ENCODE measurements at places on chromosomes 13 and 19.

DNA sequence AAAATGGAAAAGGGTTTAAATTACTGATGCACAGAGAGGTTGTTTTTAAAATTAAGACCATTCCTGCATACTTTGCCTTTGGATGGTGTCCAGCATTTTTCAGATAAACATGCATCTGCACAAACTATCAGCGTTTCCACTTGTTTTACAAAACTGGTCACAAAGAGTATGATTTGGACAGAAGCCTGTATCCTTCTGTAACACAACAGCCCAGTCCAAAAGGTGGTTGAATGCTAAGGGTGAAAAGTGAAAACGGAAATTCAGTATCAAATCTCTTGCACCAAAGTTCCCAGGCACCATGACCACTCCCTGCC, 21.7 kb upstream of the DOCK9 start:
- no peak for DNase-seq

DNA sequence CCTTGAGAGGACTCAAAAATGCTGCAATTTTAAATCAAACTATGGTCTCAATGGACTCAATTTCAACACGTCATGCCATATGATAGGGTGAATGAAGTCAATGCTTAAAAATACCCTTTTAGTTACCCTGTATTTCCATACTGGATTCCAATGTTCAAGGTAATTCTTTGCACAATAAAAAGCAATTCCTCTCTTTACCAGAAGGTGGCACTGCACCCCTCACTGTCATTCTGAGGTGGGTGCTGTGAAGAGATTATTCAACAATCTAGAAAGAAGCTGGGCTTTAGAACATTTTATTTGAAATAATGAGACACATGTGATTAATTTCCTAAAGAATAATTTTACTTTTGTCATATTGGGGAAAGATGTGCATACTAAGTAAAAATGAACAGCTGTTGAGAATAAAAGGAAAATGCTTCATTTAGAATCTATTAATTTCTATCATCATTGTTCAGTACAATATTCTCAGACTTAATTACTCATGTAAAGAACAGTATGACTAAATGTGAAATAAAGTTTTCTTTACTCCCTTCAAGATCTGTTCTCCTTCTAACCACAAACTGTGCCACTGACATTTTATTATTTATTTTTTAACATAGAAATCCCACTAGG, 789.1 kb downstream of the GPC5 start:
- no peak for DNase-seq

DNA sequence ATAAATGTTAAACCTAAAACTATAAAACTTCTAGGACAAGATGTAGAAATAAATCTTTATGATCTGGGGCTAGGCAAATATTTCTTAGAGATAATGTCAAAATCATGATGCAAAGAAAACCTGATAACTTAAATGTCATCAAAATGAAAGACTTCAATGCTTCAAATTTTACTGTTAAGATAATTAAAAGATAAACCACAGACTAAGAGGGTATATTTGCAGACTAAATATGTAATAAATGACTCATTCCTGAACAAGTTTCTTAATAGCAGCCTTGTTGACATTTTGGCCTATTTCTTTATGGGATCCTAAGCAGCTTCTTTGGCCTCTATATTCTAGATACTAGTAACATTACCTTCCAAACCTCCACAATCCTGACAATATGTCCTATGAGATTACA, 2878.3 kb upstream of the PCDH20 start:
- no peak for DNase-seq

DNA sequence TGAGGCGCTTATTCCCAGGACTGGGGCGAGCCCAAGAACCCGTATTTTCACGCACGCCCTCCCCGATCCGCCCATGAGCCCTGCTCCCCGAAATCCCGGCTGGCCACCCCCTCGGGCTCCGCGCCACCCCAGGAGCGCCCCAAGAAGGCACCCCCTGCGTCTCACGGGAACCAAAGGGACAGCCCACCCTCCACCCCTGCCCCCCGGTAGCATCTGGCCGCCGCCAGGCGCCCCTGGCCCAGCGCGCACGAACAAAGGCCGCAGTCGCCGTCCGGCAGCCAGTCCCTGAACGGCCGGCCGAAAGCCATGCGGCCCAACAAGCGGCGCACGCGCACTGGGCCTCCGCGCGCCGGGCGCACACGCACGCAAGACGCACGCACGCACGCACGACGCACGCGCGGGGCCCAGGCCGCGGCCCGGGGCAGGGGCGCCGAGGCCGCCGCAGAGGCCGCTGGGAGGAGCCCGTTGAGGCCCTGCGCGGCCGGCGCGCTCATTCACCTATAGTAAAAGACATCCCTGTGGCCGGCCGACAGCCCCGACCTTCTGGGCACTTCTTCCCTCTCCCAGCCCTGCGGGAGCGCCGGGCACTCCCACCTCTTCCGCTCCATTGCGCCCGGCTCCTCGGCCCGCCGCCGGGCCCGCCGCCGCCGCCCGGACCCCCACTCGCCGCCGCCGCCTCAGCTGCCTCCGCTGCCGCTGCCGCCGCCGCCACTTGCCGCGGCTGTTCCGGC, 476 bp downstream of the MBD3 start:
- peak; percentile 87 for DNase-seq

GRCh38 chr19:56125806-56126590, 4.9 kb upstream of the ZNF787 start:
- DNase-seq, result no peak

- no peak for DNase-seq
These were observed 2.0 kb downstream of the AMER2 start for GRCh38 chr13:25169951-25170553.

Data from activated CD4-positive, CD25-positive, alpha-beta regulatory T cell treated with anti-CD3 and anti-CD28 coated beads, Interleukin-2, amount 50 U/mL, for 72 hours (primary cell).